ENCODE measurements at places on chromosomes 13 and 19. TPM values are rescaled to one million over a fixed set of nuclear protein-coding genes. Genes with fewer than 3 reads are reported as not detected.
A peak's percentile ranks its signal among the peaks of the same experiment; 100 is the strongest.

GRCh38 chr13:19888799-19889198 lies 25.4 kb upstream of the ZMYM5 start:
- peak; percentile 40 for DNase-seq

GRCh38 chr19:10667867-10668266 lies 13.7 kb downstream of the ILF3 start:
- DNase-seq: no peak

DNA sequence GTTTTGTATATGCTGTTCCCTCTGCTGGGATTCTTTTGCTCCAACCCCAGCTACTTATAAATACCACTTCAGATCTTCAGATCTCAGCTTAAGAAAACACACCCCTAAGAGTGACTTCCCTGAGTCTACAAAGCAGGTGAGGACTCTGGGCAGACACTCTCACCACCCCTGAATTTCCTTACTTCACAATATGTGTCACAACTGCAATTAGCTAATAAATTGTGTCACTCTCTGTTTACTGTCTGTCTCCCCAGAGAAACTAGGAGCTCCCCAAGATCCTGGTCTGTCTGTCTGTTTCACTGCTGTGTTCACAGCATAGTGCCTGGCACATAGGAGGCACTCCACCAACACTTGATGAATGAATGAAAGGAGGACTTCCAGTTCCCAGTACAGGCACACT lies 14.4 kb downstream of the CEBPA start:
- no peak for DNase-seq

DNA sequence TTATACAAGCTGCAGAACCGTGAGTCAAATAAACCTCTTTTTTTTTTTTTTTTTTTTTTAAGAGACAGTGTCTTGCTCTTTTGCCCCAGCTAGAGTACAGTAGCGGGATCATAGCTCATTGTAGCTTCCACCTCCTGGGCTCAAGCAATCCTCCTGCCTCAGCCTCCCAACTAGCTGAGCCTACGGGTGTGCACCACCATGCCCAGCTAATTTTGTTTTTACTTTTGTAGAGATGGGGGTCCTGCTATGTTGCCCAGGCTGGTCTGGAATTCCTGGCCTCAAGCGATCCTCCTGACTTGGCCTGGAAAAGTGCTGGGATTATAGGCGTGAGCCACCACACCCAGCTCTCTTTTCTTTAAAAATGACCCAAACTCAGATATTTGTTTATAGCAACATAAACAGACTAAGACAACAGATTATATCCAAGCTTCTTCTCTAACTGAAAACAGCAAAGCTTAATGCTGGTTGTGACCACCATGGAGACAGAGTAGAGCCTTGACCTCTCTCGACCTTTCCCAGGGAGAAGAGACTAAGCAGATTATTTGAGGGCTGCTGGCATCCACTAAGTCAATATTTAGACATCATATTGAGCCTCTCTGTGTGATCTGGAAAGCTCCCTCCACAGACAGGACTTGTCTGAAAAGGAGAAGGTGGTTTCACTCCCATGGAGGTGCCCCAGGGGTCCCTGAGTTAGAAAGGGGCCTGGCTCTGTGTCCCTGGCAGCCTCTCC lies 150.0 kb downstream of the KCTD15 start:
- no peak for DNase-seq

GRCh38 chr13:64579331-64579730 lies 2650.8 kb downstream of the PCDH9 start:
- DNase-seq: no peak

DNA sequence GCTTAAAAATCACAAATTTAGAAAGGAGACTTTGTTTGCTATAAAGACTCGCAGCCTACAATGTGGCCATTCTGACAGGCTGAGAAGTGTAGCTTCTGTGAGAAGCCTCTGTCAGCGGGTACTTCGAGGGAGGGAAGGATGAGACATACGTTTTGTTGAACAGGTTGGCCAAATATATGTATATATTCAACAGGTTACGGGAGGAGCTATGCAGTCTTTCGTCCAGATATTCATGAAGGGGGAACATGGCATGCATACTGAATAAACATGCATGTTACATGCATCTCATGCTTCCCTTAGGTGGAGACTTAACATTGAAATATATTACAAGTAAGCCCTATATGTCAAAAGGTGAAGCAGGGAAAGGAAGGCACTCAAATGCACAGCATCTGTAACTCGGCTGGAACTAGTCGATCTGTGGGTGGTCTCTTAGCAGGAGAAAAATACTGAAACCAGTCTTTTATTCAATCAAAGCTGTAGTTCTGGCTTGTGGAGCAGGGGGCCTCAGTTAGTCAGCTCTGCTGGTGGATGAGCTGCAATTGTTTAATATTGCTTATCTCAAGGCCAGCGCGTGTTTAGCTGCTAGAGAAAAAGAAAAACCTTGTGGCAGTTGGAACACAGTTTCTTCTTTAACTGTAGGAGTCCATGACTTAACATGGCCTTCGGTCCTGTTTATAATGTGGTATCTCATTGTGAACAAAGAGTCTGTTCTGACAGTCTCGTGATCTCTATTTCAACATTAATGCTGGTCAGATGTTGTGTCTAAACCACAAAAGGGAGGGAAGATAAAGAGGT lies 94.3 kb downstream of the FAM216B start:
- DNase-seq: peak; percentile 9

DNA sequence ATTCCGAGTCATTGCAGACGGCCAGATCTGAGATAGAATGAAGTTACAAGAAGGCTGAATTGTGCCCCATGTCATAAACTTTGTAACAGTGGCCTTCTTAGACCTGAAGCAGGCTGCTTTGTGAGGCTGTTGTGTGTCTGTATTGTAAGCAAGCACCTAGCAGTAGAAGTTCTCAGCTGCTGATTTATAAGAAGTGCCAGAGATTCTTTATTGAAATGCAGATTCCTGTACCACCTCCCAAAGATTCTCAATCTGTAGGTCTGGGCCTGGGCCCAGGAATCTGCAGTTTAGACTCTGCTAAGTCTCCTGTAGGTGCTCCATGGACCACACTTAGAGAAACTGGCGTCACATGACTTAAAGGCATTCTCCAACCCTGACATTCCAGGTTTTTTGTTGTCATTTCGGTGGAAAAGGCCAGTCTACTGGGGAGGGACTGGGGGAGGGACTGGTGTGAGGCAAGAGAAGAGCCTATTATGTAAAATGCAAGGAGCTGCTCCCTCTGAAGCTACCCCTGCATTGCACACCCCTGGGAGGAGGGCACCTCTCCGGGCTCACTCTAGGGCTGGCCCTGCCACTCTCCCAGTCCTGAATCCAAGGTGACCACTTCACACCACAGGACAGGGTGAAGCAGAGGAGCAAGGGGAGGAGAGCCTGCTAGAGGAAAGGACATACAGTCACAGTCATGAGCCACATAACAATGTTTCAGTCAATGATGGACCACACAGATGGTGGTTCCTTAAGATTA lies 769 bp upstream of the TMEM272 start:
- no peak for DNase-seq

- DNase-seq: no peak
Observed at GRCh38 chr13:77692746-77693448, 4.6 kb upstream of the SLAIN1 start.

GRCh38 chr13:41706152-41706551 lies 248.8 kb downstream of the RGCC start:
- peak; percentile 38 for DNase-seq

GRCh38 chr13:24056616-24057137 lies 103.8 kb upstream of the SPATA13 start:
- no peak for DNase-seq

DNA sequence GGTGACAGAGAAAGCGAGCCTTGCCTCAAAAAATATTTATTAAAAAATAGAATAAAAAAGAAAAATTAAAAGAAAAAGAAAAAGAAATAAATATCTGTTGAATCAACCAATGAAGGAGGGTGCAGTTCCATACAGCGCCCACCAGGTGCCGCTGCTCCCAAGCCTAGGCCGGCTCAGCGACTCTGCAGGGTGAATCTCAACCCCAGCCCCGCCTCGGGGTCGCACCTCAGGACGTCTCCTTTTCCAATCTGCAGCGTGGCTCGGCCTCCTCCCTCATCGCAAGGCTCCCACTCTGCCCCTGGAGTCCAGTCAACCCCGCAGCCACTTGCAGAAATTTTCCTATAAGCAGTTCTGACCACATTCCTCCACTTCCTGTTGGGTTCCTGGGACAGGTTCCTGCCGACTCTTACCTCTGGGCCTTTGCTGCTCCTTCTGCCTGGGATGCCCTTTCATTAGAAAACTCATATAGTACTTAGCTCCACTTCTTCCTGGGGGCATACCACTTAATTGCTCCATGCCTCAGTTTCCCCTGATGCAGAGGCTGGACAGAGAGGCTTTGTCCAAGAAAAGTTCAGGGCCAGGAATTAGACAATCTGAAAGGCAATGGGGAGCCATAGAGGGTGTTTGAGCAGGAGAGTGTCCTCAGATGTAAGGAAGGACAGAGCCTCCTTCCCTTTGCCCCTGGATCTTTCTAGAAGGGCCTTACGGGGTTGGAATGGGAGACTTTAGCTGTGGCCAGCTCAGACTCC lies 24.3 kb downstream of the NFILZ start:
- peak; percentile 64 for DNase-seq

GRCh38 chr19:2488405-2488941 lies 12.5 kb downstream of the GADD45B start:
- peak; percentile 51 for DNase-seq

DNA sequence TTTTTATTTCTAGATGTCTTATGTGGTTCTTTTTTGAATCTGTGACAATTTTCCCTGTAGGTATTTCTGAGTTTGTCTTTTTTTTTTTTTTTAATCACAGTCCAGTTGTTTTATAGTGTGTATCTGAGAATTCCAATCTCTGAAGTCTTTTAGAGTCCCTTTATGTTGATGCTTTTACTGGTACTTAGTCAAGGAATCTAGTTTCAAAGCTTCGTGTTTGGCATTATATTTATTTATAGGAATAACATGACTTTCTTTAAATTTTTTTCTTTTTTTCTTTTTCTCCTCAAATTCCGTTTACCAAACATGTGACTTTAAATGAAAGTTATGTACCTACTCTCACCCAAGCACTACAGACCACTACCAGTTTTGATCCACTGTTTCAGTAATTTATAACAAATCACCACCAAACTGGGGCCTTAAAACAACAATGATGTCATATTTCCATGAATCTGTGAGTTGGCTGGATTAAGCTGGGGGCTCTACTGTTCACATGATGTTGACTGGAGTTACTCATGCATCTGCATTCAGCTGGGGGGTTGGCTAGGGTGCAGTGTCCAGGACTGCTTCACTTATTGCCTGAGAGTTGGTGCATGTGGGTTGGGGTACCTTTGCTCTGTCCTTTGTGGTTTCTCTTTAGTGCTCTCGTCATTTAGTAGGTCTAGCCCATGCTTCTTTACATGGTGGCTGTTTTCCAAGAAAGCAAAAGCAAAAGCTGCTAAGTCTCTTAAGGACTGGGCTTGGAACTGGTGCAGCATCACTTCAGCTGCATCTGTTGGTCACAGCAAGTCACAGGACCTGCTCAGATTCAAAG lies 22.3 kb downstream of the KCTD4 start:
- peak; percentile 63 for DNase-seq

DNA sequence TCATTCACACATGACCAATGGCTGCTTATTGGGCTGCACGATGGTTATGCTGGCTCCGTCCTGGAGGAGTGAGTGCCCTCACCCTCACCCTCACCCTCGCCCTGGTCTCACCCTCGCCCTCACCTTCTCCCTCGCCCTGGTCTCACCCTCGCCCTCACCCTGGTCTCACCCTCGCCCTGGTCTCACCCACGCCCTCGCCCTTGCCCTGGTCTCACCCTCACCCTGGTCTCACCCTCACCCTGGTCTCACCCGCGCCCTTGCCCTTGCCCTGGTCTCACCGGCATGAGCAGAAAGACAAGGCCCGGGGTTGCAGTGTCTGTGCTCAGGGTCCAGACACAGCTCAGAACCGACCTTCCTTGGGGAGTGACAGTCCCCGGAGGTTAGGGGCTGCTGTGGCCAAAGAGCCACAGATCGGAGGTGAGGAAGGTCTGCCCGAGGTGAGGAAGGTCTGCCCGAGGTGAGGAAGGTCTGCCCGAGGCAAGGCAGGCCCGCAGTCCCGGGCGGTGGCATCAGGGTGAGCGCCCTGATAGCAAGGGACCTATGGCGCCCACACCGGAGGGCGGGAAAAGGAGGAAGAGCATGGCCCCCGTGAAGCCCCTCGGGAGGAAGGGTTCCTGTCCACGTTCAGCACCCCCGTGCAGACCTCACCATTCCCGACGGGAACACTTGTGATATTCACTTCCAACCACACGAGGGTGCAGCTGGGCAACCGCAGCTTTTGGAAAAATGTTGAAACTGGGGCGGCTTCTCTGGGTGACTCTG lies 65.6 kb downstream of the MCF2L start:
- DNase-seq: peak; percentile 88

DNA sequence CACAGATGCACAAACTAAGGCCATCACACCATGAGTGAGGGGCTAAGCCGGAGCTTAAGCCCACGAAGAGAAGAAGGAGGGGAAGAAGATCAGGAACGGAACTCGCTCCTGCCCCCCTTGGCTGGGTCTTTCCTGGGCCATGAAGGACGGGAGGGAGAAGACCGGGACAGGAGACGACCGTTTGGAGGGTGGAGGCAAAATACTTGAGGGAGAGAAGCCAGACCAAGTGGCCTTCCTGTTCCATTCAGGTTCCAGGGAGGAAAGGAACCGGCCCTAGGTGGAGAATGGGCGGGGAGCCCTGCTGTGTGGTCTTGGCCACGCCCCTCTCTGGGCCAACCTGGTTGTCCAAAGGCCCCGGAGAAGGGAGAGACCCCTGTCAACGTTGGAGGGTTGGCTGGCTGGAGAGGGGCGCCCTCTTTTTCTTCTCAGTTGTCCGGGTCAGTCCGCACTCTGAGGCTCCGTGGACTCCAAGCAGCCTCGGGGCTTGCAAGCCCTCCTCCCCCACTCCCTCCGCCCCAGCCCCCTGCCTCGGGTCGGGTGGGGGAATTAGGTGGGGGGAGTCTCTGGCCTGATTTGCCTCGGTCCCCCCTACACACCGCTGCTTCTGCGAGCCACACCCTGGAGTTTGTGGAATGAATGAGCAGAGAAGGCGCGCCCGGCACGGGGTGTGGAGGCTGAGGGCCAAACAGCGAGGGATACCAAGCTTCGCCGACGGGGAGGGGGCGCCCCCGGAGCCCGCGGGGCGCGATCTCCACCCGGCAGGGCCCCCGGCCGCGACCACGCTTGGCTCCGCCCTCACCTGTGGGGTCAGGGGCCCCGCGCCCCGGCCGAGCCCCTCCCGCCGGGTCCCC lies 757 bp downstream of the FBN3 start:
- no peak for DNase-seq

- DNase-seq: peak; percentile 59
Observed at GRCh38 chr19:34224996-34225658, 29.2 kb upstream of the GARRE1 start.

DNA sequence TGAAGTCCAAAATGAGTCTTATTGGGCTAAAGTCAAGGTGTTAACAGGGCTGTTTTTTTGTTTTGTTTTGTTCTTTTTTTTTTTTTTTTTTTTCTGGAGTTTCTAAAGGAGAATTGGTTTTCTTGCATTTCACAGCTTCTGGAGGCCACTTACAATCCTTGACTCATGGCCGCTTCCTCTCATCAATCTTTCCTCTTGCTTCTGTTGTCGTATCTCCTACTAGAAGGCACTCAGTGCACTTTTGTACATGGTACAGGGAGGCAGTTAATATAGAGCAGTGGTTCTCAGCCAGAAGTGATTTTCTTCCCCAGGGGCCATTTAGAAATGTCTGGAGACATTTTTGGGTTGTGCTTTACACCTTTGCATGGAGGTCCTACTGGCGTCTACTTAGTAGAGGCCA lies 546.6 kb downstream of the DCT start:
- DNase-seq: no peak

- no peak for DNase-seq
Observed at GRCh38 chr19:18719541-18719940, 36.1 kb downstream of the CRTC1 start.

GRCh38 chr19:49850487-49851342 lies at the start of gene PTOV1:
TSS of gene PTOV1 (plus strand) at chr19:49851159.
- DNase-seq: peak; percentile 97

- no peak for DNase-seq
Observed at GRCh38 chr19:33390101-33390907, 16.8 kb downstream of the CEBPG start.

Gene ZNF865
- polyA plus RNA-seq: 0.51 TPM

Gene TMEM205
- polyA plus RNA-seq: 84.6 TPM

Gene MAU2
- polyA plus RNA-seq: 22.2 TPM
